ENCODE measurements at places on chromosomes 16 and 17. TPM values are rescaled to one million over a fixed set of nuclear protein-coding genes. Genes with fewer than 3 reads are reported as not detected.

The RGS11 gene
- 23.5 TPM for total RNA-seq

The BCL6B gene
- 8.7 TPM for total RNA-seq

The ABCA10 gene
- total RNA-seq: 31.2 TPM

The C17orf107 gene
- total RNA-seq: 8.4 TPM

The CSF3 gene
- total RNA-seq: 51.8 TPM

The CCL5 gene
- total RNA-seq: 6.0 TPM

The ZP2 gene
- not detected for total RNA-seq

The MYOCD gene
- total RNA-seq: 2.2 TPM

The MYH13 gene
- not detected for total RNA-seq

The PTX4 gene
- total RNA-seq: not detected

DNA sequence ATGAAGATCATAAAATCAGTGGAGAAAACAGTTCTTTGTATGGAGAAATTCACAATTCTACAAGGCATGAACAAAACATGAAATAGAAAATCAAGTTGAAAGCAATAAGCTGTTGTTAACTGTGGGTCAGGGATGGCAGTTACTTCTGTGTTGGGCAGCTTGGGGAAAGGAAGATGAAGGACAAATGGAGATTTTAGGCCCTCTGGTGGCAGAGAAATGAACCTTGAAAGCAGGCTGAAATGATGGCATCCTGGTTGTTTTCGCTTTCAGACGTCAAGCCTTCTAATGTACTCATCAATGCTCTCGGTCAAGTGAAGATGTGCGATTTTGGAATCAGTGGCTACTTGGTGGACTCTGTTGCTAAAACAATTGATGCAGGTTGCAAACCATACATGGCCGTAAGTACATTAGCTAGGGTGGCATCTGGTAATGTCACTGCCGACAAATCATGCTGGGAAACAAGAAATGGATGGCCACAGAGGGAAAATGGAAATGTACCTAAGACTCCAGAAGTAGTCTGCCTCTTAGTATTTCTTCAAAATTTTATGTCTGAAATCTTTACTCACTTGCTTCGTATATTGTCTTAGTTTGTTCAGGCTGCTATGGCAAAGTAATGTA, 108.9 kb downstream of the MAP2K6 start:
- no peak for DNase-seq

GRCh38 chr17:81028506-81028858, 6.5 kb upstream of the BAIAP2 start:
- DNase-seq: no peak

GRCh38 chr16:57470711-57471110, 8.2 kb downstream of the POLR2C start:
- no peak for DNase-seq

DNA sequence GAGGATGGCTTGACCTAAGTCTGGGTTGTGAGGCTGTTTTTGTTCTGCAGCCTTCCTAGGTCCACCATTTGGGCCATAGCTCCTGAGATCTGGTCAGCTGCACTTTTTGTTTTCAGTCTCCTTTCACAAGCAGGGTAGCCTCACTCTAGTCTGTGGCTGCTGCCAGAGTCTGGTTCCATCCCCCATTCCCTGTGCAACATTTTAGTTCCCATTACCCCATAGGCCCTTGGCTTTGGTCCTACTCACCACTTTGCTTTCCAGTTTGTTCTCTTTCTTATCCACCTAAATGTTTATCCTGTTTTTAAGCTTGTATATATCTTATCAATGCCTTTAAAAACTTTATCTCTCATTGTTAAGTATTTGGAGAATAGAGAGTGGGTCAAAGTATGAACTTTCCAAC, 6.5 kb upstream of the XYLT2 start:
- DNase-seq: no peak

DNA sequence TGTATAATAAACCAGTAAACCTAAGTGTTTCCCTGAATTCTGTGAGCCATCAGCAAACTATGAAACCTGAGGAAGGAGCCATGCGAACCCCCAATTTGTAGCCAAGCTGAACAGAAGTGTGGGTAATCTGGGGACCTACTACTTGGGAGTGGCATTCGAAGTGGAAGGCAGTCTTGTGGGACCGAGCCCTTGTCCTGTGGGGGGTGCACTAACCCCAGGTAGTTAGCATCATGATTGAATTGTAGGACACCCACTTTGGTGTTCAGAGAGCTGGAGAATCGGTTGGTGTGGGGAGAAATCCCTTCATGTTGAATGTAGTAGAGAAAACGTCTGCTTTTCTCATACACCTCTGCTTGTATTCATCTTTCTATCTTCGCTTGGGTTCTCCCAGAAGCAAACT, 79.7 kb upstream of the CPHXL start:
- DNase-seq: no peak

- DNase-seq: no peak
These were observed 148.1 kb downstream of the SOCS1 start for GRCh38 chr16:11107780-11108465.

DNA sequence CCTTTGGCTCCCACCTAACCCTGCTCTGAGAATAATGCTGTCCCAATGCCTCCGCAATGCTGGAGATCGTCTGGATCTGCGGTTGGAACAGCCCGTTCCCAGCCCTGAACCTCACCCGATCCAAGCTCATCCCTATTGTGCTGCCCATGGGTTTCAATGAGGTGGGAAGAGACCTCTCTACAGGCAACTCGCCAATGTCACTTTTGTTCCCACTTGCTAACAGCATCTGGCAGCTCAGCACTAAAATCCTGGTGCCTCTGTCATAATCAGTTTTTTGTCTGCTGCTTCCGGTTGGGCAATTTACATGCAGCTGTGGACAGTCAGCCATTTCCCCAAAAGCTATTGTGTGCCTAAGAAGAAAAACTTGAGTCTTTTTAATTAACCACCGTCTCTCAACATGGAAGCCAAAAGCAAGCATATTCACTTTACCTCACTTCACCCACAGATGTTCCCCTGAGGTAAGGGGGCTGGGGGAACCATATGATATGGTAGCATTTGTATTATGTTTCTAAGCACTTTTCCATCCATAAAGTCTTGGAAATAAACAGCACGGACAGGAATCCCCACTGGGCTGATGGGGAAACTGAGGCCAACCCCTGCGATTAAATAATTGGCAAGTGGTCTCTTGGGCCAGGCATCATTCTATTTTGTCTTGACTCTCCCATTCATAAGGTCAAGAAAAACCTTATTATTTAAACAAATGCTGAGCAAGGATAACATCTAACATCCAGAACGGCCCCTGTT, 159.2 kb upstream of the CDH5 start:
- DNase-seq: no peak

- no peak for DNase-seq
These were observed 27.0 kb downstream of the CDIP1 start for GRCh38 chr16:4511441-4512082.

DNA sequence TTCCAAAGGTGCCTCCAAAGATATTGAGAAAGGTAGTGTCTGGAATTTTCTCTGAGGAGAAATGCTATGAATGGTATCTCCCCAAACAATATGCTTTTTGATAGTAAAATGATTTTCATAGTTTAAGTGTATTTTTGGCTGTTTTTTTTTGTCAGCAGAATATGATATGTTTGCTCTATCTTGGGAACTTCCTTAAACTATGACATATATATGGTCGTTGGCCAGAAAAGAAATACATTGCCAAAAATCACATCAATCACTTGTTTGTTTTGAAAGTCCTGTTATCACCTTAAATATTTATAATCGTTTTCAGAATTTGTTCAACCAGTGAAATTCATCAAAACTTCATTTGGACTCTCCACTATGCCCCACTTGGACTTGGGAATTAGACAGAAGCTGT, 816.9 kb downstream of the CDH11 start:
- DNase-seq: no peak

GRCh38 chr17:79930877-79931816, 91.9 kb upstream of the CBX4 start:
- DNase-seq: no peak

DNA sequence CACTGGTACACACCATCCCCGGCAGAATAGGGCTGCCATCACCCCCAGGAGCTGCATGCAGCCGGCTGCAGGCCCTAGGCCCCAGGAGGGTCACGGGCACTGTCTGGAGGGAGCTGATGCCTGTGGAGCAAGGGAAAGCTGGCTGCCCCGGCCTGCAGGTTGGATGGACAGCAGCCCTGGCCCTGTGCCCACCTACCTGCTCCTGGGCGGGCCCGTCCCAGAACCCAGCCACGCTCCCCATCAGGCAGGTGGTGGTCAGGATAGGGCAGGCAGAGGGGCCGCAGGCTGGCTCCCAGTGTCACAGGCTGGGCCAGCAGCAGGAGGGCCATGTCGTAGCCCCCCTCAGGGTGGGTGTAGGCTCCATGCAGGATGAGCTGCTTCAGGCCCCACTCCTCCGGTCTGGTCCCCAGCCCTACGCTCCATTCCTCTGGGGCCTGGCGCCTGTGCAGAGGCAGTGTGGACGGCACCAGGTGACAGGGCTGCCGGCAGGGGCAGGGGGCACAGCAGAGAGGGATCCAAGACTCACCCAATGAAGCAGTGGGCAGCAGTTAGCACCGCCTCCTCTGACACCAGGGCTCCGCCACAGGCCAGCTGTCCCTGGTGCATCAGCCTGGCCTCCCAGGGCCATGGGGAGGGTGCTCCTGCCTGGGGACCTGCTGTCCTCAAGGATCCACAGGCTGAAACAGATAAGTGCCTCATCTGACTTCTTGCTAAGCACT, 4.0 kb downstream of the PRSS53 start:
- no peak for DNase-seq

- DNase-seq: no peak
These were observed 23.2 kb upstream of the NTN1 start for GRCh38 chr17:8997994-8998628.

- DNase-seq: no peak
These were observed 37.7 kb downstream of the ZFHX3 start for GRCh38 chr16:73010150-73010676.

GRCh38 chr17:12627177-12627629, 38.5 kb upstream of the MYOCD start:
- peak; percentile 23 for DNase-seq

DNA sequence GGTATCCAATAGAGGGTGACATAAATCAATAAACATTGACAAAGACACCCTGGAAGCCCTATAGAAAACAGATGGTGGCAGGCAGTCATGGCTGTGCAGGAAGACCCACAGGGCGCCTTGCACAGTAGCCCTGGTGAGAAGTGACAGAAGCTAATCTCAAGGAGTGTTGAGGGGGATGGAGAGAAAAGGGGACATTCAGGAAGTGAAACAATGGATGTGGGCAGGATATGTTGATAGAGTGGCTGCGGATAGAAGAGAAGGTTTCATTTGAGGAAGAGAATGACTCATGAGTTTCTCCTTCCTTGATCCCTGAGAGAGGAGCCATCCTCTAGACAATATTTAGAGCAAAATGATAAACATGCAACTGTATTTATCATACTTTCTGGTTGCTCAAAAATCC, 468.8 kb upstream of the HSBP1 start:
- no peak for DNase-seq

DNA sequence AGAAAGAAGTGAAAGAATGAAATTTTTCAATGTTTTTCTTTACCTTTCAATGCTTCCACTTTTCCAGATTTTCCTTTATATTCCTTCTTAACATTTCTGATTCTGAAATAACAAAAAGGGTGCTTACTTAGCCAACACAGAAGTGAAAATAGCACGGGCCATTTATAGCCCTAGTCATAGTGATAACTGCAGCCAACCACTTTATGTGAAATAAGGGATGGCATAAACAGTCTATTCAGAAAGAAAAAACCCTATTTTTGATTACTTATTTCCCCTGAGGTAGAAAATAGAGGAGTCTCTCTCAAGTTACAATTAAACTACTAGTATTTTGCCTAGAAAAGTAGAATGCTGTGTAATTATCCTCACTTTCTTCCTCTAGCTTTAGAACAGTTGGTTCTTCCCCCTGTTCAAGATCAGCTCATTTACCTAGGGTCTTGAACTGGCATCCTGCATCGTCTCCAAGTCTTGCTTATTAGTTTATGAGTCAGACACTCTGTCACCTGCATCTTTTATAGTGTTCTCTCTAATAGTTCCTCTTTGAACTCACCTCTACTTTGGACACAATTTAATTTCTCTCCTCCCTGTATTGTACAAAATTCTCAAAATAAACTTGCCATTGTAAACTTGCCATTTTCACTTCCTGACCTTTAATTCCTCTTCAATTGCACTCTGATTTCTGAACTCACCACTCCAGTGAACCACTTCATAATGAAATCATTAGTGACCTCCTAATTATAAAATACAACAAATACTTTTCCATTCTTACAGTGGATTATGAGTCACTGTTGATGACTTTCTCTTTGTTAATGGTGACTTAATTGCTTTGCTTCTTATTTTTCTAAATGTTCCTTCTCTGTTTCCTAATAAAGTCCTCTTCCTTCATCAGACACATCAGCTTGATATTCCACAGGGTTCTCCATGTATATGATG, 23.6 kb downstream of the ABCA6 start:
- DNase-seq: no peak

- no peak for DNase-seq
These were observed 58.3 kb downstream of the ABCC1 start for GRCh38 chr16:16007743-16008111.

GRCh38 chr17:79272220-79272619, 197.6 kb downstream of the ENGASE start:
- no peak for DNase-seq

DNA sequence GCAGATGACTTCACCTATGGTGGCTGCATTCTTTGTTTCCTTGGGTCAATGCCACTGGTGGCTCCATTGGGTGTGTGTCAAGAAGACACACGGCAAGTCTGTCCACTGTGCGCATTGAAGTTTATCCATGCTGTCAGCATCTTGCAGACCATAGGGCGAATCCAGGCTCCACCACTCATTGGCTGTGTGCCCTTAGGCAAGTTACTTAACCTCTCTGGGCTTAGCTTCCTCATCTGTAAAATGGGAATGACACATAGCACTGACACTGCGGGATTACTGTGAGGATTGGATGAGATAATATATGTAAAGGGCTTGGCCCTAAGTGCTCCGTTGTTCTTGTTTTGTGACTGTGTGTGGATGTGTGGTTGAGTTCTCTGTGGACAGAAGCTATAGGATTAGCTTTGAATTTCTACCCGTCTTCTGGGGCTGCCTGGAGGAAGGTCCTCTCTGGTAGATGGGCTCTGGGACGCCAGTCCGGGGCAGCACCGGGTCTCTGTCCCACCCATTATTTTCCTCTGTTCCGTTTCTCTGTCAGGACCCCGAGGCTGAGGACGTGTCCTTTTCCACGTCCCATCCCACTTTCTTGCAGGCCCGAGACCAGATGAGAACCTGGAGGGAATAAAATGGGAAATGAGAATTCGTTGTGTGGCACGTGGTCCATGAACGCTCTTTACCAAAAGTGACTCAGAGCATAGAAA, 178.4 kb downstream of the IRF8 start:
- no peak for DNase-seq

DNA sequence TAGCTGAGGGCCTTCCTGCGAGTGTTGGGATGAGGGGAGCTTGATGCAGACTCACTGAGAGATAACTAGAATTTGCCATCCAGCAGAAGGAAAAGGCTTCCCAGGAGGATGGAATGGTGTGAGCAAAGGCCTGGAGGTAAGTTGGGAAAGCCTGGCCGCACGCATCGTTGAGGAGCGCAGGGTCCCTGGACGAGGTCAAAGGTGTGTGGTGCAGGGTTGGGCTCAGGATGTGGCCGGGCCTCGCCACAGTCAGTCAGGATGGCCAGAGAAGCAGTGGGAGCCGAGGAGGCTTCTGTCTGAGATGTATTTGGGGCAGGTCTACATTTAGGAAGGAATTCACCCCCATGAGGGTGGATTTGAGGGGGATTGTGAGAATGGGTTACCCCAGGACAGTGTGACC, 16.4 kb downstream of the DRC3 start:
- no peak for DNase-seq
